Bronchial epithelial cell (primary cell): ENCODE measurements at places on chromosomes 16 and 17. TPM values are rescaled to one million over a fixed set of nuclear protein-coding genes. Genes with fewer than 3 reads are reported as not detected.

HYDIN gene
- total RNA-seq: 0.38 and 1.3 TPM in 2 replicates

ETV4 gene
- total RNA-seq: 1.4 and 3.2 TPM in 2 replicates

KARS1 gene
- 123 and 210 TPM in 2 replicates for total RNA-seq

ALDH3A2 gene
- total RNA-seq: 142 and 174 TPM in 2 replicates

CIBAR2 gene
- total RNA-seq: not detected in 2 replicates

OR1A1 gene
- total RNA-seq: not detected in 2 replicates

CACNG1 gene
- total RNA-seq: not detected in 2 replicates

RHBDF2 gene
- total RNA-seq: 9.9 and 10.8 TPM in 2 replicates

AXIN1 gene
- 49.0 and 49.5 TPM in 2 replicates for total RNA-seq

ACADVL gene
- 216 and 277 TPM in 2 replicates for total RNA-seq

SOST gene
- not detected in 2 replicates for total RNA-seq
